ENCODE measurements at places on chromosomes 16 and 17.

DNA sequence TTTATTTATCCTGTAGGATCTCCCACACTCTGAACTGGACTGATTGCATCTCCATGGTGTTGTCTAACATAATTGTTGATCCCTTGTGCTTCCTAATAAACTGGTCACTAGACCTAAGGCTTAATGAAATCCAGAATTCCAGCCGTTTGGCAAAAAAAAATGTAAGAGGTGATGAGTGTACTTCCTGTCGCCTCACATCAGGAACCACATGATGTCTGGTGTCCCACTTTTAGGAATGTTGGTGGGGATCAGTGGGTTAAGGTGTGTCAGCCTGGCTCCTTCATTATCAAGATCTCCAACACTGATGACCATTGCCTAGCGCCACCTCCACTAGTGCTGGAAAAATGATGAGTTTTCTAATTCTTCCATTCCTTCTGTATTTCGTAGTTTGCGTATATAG lies 18.6 kb upstream of the LONP2 start:
- DNase-seq = no peak

- DNase-seq = peak; percentile 45
Observed at GRCh38 chr17:44909681-44910144, 5.6 kb downstream of the GFAP start.

DNA sequence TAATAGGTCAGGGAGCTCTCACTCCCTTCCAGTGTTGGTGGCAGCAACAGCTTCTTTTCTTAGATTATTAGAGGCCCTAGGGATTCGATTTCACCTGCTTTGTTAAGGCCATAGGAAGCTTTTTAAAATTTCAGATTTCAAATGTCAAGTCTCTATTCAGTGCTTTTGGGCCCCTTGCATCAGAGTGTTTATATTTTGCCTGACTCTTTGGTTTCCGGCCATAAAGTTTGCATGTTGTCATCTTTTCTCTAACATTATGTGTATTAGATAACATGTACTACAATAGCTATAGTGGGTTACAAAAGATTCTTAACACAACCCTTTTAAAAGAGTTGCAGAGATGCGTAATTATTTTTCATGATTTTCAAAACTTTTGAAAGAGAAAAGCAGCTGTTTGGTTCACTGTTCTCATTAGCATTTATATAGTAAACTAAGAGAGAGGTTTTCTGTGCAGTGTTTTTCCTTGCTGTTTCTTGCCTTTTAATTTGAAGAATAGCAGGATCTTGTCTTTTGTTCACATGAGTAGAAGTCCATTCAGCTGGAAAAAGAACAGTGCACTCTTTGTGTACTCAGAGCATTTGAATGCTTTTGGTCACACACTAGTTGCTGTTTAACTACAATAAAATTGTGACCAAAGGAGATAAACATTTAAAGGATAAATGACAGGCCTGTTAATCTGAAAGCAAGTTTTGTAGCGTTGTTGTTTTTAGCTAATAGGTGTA lies 52.5 kb downstream of the FTO start:
- no peak for DNase-seq

- no peak for DNase-seq
Observed at GRCh38 chr17:46043606-46044005, 44.6 kb downstream of the STH start.

DNA sequence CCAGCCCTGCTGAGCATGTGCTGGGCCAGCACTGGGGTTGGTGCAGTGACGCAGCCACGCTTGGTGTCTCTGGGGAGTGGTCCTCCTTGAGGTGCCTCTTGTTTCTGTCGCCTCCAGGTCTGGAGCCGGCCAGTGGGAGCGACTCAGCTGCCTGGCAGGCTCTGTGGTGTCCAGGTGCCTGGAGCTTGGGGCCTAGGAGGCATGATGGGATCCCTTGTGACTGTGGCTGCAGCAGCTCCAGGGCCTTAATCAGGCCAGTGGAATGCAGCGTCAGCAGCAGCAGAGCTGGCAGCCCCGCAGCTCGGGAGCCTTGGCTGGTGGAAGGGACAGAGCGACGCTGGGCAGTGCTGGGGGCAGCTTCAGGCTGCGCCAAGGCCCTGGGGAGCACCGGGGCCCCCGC lies 74.7 kb upstream of the CIBAR2 start:
- DNase-seq = no peak

GRCh38 chr17:68542698-68543463 lies 30.7 kb downstream of the PRKAR1A start:
- DNase-seq = no peak

DNA sequence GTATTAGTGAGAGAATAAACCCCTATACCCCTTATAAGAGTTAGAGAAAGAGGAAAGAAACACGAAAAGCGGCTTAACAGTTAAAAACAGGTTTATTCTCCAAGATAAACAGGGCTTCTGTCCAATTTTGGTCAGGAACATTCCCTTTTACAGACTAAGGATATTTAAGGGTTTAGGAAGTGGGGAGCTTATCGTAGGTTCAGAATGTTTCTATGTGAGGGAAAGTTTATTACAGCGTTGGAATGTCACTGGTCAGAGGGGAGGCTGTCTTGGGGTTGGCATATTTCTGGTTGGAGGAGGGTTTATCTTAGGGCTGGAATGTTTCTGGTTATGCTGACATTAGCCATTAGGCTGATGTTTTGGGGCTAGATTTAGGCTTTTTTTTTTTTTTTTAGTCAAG lies 34.1 kb upstream of the WWOX start:
- DNase-seq = no peak

DNA sequence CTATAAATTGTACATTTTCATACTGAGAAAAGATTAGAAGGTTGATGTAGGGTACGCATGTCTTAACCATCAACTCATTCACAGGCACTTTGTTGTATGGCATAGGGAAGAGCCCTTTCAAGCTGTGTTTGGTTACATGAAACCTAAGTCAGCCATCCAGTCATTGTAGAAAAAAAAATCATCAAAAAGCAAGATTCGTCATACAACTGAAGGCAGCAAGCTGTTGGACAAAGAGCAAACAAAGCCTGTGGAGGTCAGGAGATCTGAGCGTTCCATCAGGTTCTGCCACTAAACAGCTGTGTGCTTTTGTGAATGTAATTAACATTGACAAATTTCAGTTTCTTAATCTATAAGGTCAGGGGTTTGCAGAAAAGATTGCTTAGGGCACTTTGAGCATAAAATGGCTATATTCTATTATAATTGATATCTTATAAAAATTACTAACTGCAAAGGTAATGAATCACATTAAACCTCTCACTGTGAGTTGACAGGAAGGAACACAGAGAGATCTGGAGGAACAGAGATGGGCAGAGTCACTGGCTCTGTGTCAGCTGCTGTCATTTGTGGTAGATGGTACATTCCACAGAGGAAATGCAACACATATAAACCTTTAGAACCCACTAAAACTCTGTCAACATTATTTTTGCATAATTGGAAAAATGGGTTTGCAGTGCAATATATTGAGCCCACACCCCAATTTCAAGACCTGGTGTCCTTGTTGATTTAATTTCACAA lies 66.3 kb upstream of the MYOCD start:
- DNase-seq = no peak

DNA sequence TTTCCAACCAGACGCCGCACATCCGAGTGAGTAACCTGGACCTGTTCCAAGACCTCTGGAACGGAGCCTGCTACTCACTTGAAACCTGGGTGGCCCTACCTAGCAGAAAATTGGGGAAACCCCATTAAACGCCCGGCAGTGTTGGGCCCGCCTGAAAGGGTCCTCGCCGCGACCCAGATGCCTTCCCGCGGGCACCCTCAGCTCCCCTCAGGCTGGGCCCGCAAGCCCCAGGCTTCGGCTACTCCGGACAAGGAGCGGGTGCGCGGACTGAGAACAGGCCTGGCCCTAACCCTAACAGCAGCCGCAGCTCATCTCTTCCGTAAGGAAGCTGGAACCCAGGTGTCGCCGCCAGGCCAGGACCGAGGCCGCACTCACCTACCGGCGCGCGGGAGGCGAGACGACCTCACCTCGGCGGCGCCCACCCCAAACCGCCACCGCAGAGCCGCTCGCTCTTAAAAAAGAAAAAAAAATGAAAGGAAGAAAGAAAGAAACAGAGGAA lies 344 bp downstream of the PSME3IP1 start:
- DNase-seq = peak; percentile 55

DNA sequence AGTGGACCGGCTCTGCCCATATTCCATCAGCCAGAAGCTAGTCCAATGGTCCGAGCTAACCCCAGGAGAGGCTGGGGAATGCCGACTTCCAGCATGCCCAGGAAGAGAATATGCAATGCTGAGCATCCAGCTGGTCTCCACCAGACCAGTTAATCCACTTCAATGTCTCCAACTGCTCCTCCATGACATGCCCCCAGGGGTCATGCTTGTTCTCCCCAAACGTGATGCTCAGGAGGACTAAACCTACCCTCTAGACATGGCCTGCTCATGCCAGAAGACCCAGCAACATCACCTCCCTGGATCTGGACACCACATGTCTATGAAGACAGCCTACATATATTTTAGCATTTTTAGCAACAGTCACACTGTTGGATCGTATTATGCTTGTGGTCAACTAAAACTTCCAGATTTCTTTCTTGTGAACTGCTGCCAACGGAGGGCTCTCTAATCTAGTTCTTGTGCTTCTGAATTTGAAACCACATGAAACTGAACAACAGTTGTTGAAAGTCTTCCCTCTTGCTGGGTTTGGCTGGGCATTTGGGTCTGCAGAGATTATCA lies 245.1 kb downstream of the SOX9 start:
- no peak for DNase-seq

- no peak for DNase-seq
Observed at GRCh38 chr16:86428729-86429517, 81.4 kb upstream of the FOXF1 start.

DNA sequence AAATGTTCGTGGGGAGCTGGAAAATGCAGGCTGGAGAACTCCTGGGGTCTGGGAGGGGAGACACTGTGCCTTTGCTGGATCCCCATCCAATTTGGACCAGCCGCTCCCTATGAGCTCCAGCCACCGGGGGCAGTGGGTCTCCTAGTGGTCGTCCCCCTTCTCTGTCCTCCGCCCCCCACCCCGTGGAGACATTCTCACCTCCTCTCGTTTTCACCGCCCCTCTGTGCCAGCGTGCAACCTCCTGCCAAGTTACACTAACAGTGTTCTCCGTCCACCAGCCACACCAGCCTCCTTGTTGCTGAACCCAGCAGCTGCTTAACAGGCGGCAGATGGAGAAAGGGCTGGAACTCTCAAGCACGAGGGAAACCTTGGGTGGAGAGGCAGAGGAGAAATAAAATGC lies 67.4 kb upstream of the SOX9 start:
- DNase-seq = no peak

DNA sequence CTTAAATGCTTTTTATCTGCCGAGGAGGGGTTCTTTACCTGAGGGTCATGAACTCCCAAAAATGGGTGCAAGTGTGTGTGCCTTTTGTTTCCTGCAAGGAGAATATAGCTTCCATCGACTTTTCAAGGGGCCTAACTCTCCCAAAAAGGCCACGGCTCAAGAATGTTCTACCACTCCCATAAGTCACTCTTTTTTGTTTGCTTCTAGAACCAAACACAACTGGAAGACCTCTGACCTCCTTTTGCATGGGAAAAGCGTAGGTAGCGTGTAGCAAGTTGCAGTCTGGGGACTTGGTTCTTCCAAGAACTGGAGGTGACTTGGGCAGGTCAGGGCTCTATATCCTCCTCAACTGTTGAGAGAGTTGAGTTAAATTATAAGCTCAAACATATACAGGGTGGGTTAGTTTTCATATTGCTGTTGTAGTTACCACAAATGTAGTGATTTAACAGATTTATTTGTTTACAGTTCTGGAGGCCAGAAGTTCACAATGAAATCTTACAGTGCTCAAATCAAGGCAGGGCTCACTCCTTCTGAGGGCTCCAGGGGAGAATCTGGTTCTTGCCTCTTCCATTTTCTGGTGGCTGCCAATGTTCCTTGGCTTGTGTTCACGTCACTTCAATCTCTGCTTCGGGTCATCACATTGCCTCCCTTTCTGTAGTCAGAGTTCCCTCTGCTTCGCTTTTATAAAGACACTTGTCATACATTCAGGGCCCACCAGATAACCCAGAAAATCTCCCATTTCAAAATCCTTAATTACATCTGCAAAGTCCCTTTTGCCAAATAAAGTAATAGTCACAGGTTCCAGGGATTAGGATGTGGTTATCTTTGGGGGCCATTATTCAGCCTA lies 1.4 kb downstream of the TMEM97 start:
- DNase-seq = no peak

DNA sequence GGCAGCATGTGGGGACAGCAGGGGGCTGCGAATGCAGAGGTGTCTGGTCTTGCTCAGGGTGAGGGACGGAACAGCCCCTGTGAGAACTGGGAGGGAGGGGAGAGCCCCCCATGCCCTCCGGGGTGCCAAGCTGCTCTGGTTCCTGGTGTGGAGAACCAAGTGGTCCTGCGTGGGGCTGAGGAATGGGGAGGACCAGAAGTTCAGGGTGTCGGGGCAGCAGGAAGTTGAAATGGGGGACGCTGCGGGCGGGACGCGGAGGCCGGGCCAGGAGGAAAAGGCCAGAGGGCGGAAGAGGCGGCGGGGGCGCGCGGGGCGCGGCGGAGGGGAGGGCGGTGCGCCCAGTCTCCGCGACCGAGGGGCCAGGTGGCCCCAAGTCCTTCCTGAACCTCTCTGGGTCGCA lies 3.6 kb downstream of the ALDH3A1 start:
- no peak for DNase-seq

GRCh38 chr17:64615028-64615677 lies 47.0 kb downstream of the SMURF2 start:
- DNase-seq = peak; percentile 79

DNA sequence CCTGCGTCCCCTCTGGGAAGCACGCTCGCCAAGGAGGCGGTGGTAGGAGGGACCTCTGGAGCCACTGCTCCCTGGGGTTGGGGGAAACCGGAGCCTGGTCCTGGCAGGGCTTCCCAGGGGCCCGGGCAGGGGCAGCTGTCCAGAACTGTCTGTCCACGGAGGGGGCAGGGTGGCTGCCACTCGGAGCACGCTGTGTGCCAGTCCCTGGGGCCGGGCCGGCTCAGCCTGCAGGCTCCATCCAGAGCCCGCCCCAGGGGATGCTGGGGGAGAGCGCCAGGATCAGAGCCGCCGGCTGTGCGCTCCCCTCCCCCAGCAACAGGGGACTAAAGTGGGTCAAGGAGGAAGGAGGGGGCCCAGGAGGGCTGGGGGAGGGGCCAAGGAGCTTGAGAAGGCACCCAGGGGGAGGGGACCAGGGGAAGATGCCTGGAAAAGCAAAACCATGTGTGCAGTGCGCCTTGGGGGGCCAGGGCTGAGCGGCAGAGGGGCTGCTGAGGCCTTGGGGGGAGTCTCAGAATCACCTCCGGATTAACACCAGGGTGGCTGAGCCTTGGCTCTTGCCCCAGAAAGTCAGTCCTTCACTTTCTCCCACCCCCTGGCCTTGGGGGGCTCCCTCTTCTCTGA lies 21.3 kb downstream of the ZNF423 start:
- DNase-seq = no peak

DNA sequence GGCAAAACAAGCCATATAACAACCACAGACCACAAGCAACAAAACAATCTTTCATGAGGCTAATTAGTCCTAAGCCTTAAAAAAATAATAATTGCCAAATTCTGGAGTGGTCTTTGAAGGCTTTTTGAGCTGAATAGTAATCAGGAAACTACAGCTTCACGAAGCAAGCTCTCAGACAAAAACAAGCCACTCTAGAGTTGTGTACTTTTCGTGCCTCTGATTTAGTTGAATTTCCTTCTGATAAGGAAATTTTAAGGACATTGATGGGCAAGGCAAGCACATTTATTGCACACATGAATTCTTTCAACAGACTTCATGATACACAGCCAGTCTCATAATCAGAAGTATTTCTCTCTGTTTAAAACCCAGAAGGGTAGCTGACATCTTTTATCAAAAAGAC lies 130.8 kb upstream of the IRX3 start:
- DNase-seq = no peak

Data from NCI-H226 (cell line).